ENCODE measurements at places on chromosomes 3 and 15. TPM values are rescaled to one million over a fixed set of nuclear protein-coding genes. Genes with fewer than 3 reads are reported as not detected.

- DNase-seq, result no peak
Measured at GRCh38 chr3:107999215-107999775, 91.5 kb downstream of the CD47 start.

GRCh38 chr3:15159501-15160136 lies 46.4 kb upstream of the CAPN7 start:
- no peak for DNase-seq

DNA sequence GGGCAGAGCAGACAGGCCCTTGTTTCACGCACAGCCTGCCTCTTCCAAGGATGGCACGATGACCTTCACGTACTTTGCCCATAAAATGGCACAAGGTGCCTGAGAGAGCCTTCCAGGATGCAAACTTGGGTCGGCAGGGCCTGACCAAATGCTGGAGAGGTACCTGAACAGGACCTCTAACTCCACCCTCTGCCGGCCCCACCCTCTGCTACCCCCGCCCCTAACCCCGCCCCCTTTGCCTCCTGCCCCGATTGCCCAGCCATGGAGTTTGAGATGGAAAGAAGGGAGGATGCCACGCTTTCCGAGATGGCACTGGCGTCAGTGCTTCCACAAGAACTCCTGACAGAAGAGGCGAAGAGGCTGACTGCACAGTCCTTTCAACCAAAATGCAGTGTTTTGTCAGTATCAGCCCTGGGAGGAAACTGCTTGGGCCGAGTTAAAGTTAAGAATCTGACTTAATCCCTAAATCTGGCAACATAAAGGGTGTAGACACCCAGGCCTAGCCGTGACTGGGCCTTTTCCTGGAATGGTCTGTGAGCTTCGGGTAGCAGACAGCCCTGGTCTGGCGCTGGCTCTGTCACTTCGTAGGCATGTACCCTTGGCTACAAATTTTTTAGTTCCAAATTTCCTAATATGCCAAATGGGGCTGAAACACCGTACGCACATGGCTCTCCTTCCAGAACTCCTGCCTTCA lies 230.3 kb upstream of the RGMA start:
- no peak for DNase-seq

DNA sequence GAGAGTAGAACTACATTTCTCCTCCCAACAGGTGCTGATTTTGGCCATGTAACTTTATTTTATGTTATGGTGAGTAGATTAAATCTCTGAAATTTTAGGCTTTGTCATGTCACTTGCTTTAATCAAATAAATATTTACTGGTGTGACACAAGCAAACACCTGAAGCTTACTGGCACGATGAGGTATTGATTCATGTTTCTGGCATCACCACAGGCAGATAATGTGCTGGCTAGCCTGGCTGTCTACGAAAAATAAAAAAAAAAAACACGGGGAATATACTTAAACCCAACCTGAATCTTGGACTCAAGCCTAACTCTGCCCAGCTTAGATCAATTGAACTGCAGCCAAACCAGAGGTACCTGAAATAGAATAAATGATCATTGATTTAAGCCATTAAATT lies 65.6 kb upstream of the CADM2 start:
- DNase-seq, result no peak

GRCh38 chr3:188071636-188072035 lies 82.3 kb upstream of the LPP start:
- no peak for DNase-seq

- DNase-seq, result no peak
Measured at GRCh38 chr3:71850654-71851053, 65.7 kb upstream of the PROK2 start.

DNA sequence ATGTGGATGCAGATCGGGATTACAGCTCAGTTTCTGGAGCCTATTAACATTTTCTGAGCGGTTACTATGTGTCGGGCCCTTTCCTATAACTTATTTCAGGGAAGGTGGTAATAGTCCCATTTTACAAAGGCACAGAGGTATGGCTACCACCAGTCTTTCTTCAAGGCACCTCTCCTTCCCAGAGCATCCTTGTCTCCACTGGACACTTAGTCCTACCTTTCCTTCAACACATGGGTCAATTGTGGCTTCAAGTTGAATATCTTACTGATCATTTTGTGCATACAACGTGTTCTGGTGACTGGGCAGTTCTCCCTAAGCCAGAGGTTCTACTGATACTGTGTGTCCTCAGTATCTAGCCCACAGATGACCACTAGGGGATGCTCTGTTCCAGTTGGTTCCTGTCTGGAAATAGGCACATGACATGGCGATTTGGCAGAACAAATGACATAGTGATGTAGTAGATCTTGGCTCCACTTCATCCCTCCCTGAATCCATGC lies 60.7 kb upstream of the CMTM8 start:
- no peak for DNase-seq

- DNase-seq, result peak; percentile 22
Measured at GRCh38 chr3:162134571-162134970, 638.0 kb downstream of the OTOL1 start.

The CHL1 gene
- total RNA-seq, result not detected

Measured in activated naive CD8-positive, alpha-beta T cell treated with anti-CD3 and anti-CD28 coated beads, Interleukin-2, amount 10 ng/mL, durations not matched to agents 7 days and 5 days (primary cell).